DMS 273 treated with DMSO at 0.1 percent for 48 hours (cell line): ENCODE measurements at places on chromosomes 7 and 10.

- DNase-seq: no peak
Observed at GRCh38 chr10:593016-593415, 96.5 kb downstream of the DIP2C start.

GRCh38 chr10:35415505-35415904 is 79.2 kb downstream of the CCNY start:
- no peak for DNase-seq

DNA sequence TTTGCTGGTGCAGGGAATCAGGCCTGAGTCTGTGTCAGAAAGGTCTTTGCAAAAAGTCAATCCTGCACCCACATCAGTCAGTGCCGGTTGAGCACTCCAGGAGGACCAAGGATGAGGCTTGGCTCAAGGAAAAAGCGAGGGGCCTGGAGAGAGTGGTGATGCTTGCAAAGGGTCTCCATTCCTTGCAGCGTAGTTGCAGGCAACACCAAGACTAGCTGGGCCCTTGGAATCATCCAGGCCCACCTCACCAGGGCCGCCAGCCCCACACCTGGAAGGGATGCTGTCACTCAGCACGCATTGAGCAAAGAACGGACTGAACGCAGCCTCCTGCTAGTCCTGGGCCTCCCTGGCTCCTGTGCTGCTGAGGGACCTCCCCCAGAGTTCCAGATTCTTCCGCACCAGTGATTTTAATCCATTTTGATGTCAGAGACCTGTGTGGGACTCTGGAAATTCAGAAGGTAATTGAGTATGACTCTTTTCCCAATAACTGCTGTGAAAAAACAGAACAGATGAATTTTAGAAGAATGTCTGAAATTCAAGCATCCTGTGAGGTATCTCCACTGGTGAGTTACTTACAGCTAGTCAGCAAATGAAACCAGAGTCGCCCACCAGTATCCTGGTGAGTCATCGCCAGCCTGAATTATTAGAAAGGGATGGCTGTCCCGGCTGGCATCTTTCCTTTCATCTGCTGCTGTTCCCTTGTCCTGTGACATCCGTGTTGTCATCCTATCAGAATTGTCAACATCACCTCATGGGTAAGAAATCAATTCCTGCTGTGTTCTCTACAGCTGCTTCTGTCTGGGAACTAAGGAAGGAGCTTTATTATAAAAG is 150.8 kb upstream of the NPS start:
- no peak for DNase-seq

- DNase-seq: no peak
Observed at GRCh38 chr7:73555411-73555982, 2.0 kb downstream of the BCL7B start.

- DNase-seq: no peak
Observed at GRCh38 chr10:32144817-32145688, 88.8 kb upstream of the KIF5B start.
